ENCODE measurements at places on chromosomes 5 and 9.

DNA sequence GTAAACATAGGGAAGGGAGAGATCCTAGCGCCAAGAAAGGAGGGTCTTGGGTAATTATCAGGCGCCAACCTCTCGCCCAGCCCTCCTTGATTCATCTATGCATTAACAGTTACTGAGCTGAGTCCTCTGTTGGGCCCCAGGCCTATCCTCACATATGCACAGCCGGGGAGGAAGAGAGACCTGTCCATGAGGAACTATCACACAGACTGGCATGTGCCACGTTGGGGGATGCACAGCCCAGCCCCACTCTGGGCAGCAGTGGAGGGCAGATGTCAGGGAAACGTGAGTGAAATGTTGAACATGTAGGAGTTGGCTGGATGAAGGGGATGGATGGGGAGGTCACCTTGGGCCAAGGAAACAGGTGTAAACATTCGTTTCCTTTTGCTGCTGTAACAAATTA lies 18.8 kb upstream of the ENHO start:
- DNase-seq = no peak

- DNase-seq = peak; percentile 73
Measured at GRCh38 chr5:54738118-54738972, 220.8 kb downstream of the SNX18 start.

GRCh38 chr5:55495216-55495615 lies 39.5 kb downstream of the PLPP1 start:
- no peak for DNase-seq

GRCh38 chr9:88076286-88077070 lies 61.8 kb downstream of the SPATA31C2 start:
- DNase-seq = peak; percentile 83

- no peak for DNase-seq
Measured at GRCh38 chr9:135334953-135335460, 144.6 kb upstream of the PPP1R26 start.

DNA sequence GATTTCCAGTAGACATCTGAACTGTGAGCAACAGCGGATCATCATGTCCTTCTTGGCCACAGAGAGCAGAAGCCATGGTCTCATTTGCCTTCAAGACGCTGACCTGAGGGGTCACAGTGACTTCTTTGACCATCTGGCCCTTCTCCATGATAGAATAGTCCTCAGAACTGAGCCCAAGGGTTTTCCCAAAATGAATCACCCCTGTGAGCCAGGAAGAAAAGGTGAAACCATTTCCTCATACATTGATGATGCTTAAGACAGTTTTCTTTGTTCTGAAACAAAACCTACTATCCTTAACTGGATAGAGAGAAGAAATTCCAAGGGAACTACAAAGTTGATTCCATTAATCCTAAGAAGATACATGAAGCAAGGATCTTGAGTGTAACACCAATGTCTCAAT lies 503.9 kb downstream of the CTNND2 start:
- no peak for DNase-seq

Measured in fibroblast of skin of right biceps (primary cell).